Fibroblast of the aortic adventitia (primary cell): ENCODE measurements at places on chromosomes 16 and 17. TPM values are rescaled to one million over a fixed set of nuclear protein-coding genes. Genes with fewer than 3 reads are reported as not detected.
A peak's percentile ranks its signal among the peaks of the same experiment; 100 is the strongest.

DNA sequence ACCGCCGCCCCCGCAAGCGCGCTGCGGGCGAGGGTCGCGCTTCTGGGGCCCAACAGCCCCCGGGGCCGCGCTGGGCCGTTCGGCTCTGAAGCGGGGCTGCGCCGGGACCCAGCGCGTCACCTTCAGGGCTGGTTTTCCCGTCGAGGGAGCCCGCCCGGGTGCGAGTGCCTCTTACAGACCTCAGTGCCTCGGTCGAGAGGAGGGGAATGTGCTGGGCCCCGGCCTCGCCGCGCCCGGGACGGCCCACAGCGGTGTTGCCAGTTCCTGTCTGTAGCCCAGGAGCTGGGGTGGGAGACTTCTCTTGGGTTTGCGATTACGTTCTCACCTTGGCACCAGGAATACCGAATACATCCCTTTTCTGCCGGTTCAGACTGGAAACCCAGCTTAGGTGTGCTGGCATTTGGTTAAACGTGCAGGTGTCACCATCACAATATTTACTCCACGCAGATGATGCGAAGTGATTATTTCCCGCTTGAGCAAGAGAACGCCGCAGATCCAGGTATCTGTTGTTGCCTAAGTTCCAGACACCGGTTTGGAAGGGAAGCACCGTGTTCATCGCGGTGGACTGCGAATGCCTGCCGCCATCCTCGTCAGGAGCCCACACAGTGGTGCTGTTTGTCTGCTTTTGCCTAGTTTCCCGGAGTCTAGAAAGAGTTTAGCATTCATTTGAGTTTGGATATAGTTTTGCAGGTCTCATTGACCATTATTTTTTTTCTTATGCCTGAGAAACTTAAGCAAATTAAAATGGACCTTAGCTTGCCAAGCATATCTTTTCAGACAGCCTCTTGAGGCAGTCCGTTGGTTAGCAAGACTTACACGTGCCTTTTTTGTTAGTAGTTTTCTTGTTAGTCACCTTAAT lies 914 bp downstream of the MAP1LC3B start:
- peak; percentile 55 for DNase-seq

- peak; percentile 62 for DNase-seq
These were observed 217.3 kb downstream of the RBFOX3 start for GRCh38 chr17:79393358-79394052.

Gene TBX2
- total RNA-seq = 4.1 and 20.8 TPM in 2 replicates

DNA sequence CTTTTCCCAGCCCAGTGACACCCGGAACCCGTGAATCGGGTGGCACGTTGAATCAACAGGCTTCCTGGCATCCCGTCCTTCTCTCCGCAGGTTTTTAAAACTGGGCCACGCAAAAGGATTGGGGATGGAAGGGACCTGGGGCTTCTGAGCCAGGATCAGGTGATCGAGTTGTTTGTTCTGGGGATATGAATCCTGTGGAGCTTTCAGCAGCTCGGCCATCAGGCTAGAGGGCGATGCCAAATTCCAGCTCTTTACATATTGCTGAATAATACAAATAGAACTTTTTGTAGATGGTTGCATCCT lies 473 bp downstream of the SUPT6H start:
- DNase-seq = no peak

DNA sequence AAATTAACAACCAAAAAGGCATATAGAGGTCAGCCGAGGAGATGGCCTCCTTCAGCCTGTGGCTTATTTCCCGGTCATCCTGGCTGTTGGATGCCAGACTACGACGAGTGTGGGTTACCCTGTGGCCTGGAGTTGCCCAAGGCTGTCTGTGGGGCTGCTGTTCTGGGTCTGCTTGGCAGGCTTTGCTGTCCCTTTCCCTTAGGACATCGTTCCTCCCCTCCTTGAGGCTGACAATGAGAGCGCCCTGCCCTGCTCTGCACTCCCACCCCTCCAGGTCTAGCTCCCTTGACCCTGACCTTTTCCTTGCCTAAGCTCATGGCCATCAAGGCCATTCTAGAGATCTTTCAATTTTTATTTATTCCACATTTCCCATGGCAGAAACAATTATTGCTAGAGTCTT lies 1.9 kb upstream of the CBFB start:
- no peak for DNase-seq
